Activated CD8-positive, alpha-beta memory T cell treated with anti-CD3 and anti-CD28 coated beads, Interleukin-2, amount 50 U/mL, for 48 hours (primary cell): ENCODE measurements at places on chromosomes 1 and 21.

DNA sequence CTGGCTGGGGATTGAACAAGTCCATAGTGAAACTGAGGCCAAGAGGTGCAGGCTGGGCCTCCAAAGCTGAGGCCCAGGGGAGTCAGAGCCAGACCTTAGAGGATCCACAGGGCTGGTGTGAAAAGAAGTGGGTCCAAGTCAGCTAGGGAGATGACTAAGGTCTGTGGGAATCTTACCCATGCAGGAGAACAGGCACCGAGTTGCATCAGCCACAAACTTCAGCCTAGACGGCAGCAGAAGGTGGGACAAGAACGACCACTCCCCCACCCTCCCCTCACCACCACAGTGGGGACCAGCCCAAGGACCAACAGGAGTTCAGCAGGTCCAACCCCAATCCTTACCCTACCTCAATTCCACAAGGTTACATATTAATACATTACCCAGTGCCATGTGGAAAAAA lies 282.3 kb downstream of the TTLL7 start:
- DNase-seq: no peak

- no peak for DNase-seq
These were observed 168.7 kb downstream of the CAMTA1 start for GRCh38 chr1:6953907-6954364.

GRCh38 chr1:93437976-93438605 lies 9.8 kb upstream of the FNBP1L start:
- no peak for DNase-seq

DNA sequence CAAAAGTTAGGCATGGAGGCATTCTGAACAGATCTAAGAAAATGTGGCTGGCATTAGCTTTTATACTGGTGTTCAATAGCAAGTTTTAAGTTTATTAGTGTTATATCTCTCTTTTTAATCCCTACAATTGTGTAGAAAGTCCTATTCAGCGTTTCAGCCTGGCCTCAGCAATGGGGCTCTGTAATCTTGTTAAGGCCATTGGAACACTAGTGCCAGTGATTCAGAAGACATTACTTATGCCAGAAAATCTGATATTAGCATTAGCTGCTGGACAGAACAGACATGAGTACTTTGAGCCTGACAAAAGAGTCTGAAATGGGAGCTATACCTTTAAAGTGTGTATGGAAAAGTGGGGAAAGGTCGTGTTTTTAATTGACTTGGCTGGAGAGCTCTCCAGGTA lies 167.0 kb downstream of the NEGR1 start:
- DNase-seq: no peak

DNA sequence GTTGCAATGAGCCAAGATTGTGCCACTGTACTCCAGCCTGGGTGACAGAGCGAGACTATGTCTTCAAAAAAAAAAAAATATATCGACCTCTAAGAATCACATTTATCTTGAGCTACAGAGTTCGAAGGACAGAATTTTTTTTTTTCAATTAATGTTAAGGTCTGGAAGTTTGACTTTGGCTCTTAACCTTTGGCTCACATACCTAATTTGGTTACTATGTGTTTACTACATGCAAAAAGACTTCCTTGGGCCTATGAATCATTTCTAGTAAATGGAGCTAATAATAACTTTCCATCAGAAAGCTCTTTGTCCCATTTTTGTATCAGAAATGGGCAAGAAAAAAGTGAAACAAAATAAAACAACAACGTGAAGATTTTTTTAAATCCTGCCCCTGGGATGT lies 351.2 kb downstream of the SMYD3 start:
- DNase-seq: no peak

GRCh38 chr1:205321162-205321958 lies at the start of gene NUAK2:
Gene NUAK2, minus strand, starts transcription at chr1:205321745. Its CDS starts 117 bp downstream, at chr1:205321628.
- peak; percentile 88 for DNase-seq
